ENCODE measurements at places on chromosomes 4 and X.

DNA sequence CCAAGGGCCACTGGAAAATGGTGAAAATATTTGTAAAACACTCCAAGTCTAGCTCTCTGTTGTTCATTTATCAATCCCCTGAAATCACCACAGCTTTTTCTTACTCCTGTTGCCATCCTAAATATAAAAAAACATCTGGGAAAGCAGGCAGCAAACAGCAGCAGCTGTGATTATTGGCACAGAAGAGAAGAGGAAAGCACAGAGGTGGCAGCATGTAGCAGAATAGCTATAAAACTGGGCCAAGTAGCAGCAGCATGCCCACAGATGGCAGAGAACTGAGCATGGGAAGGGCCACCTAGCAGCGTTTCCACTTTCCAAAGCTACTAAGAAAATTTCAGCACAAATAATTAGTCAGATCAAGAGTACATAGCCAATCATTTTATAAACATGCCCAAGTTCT is 307.2 kb downstream of the SLC7A11 start:
- no peak for DNase-seq

DNA sequence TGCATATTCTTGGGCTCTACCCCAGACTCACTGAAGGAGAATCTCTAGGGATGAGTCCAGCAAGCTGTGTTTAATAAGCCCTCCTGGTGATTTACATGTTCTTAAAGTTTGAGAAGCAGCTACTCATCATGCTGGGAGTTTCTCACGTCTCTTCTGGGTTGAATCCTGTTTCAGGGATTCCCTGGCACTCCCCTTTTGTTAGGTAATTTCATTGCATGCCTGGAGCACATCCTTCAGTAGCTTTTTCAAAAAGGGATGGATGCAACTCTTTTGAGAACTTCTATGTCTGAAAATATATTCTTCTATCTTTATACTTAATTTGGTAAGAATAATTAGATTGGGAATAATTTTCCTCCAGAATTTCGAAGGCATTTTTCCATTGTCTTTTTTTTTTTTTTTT is 4.4 kb downstream of the EVC start:
- no peak for DNase-seq

GRCh38 chrX:119417842-119418241 is 18.7 kb downstream of the SLC25A43 start:
- DNase-seq = no peak

DNA sequence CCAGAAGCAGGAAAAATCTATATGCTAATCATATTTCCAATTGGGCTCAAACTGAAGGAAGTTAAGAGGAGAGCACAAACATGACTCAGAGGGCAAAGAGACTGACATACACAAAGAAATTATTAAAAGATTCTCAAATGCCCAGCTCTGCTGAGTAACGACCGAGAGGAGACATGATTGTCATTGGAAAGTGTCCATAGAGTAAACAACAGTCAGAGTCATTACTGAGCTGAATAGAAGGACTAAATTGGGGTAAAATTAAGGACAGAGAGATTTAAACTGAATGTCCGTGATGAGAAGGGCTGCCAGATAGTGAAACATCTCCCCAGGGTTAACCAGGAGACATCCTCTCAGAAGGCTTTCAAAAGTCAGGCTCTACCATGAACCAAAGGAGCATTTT is 111.2 kb upstream of the GALNT7 start:
- no peak for DNase-seq

DNA sequence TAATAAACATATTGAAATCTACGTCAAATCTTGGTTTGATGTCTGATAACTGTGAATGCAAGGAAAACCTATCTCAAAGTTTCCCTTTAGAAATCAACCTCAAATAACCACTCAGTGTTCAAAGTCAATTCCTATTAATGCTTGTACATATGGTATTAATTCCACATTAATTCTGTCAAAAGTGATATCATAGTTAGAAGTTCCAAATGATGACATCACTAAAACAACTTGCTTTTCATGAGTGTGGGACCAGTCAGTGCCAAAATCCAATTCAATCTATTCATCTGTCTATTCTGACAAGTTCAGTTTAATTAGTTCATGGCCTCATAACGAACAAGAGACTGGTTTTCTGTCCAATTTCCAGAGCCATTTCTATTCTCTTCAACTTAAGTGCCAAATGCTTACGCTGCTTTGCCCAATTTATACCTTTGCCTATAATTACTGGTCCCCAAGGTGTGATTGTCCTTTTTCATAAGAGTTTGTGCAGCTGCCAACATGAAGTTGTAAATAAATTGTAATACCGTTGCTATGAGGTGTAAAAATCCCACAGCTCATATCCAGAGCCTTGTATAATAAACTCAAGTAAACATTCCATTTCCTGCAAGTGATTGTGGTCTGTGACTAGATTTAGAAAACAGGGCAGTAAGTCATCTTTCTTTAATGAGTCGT is 476.2 kb downstream of the RAB28 start:
- no peak for DNase-seq

DNA sequence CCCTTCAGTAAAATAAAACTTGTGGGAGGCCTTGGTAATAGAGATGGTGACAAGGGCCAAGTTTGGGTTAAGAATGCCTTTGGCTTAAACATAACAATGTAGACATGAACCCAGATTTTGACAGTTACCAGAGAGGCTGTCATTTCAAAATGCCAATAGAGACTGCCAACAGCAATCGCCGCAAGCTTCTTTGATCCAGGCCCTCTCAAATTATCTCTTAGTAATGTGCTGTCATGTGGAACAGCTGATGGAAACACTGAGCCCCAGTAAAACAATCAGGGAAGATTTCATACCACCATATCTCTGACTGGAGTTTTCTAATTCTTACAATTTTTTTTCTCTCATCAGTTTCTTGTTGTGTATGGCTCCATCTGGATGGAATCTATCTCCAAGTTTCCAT is 80.5 kb downstream of the ZNF330 start:
- DNase-seq = no peak

DNA sequence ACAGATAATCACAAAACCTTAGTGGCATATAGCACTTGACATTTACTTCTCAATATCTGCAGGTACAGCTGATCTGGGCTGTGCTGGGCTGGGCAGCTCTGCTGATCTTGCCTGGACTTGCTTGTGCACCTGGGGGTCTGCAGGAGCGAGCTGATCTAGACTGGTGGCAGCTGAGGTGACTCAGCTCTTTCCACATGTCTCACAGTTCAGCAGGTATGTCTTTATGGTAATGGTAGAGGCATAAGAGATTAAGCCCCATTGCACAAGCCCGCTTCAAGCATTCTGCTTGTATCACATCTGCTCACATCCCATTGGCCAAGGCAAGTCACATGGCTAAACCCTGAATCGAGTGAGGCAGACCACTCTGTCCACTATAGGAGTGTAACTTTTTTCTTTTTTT is 506.7 kb downstream of the BCOR start:
- DNase-seq = no peak

GRCh38 chrX:73850124-73851013 is 287.4 kb downstream of the CHIC1 start:
- no peak for DNase-seq

- no peak for DNase-seq
Observed at GRCh38 chrX:154313147-154313546, 17.6 kb downstream of the TKTL1 start.

DNA sequence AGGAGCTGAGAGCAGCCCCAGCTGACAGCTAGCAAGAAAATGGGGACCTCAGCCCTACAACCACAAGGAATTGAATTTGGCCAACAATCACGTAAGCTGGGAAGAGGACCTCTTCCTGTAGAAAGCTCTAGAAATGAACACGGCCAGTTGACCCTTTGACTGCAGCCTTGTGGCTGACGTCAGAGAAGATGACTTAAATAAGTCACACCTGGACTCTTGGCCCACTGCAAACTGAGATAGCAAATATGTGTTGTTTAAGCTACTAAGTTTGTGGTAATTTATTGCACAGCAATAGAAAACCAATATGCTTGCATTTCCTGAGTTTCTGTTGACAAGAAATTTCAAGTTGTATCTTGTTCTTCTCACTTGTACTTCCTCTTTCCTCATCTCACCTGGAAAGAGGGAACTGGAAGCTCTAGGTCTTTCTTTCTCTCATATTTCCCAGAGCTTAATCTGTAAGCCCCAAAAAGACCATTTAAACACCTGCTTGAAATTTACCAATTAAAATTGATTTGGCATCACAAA is 18.8 kb downstream of the PRKG2 start:
- no peak for DNase-seq

DNA sequence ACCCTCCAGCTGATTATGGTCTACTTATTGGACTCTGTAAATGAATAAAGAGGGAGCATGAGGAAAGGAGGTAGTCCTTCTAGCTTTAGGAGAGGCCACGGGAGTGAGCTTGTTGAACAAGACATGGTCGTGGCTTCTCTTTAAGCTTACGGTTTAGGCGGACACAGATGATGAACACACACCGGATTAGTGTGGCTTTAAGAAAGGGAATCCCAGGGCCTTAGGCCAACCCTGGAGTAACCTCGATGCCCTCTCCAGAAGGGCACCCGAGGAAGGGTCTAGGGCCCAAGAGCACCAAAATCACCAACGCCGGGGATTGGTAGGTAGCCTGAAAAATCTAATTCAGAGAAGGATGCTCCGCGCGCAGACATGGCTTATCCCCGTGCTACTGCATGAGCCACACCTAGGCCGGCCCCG is 39.4 kb downstream of the ERVMER34-1 start:
- no peak for DNase-seq

DNA sequence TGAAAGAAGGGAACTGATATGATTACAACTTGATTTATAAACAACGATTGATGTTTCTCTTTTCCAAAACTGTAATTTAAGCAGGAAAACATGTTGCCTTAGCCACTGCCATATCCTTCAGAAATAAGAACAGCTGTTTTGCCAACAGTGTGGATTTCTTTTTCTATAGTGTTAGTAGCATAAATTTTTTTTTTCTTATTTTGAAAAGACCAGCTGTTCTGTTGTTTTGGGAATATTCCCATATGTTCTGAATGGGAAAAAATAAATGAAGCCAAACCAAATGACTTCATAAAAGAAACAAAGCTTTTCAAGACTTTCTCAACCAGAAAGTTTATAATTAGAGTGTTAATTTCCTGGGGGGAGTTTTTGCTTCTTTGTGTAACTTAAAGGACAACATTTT is 83.9 kb upstream of the ARHGAP24 start:
- no peak for DNase-seq

DNA sequence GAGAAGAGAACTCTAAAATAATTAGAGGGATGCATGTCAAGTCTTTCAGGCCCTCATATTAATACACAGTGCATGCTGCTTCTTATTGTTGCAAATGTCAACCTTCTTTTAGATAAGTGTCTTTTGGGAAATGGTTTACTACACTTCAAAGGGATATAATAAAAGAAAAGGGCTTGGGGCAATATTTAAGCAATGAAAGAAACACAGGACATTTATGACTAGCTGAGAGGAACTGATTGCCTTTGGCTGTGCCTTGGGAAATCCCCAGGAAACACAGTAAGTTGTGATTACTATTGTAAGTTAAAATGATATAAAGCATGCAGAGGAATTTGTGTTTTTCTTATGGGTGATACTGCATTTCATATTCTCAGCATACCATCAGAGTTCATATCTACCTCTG is 1036.2 kb upstream of the GRID2 start:
- DNase-seq = no peak

- no peak for DNase-seq
Observed at GRCh38 chr4:108941904-108942430, 179.1 kb upstream of the ETNPPL start.

DNA sequence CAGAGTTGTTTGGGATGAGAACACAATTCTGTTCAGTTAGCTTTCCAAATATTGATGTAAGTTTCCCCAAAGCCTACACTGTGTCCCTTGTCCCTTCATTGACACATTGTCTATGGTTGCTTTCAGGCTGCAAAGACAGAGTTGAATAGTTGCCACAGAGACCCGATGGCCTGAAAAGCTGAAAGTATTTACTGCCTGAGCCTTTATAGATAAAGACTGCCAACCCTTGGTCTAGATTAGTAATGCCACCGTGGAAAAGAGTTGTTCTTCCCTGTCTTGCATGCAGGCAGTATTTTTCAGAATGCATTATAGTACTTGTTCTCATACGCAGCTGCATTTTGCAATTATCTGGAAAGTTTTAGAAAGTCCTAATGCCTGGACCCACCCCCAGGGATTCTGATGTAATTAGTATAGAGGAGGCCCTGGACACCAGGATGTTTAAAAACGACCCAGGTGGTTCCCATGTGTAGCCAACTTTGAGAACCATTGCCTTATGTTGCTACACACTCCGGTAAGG is 180.8 kb downstream of the FRMPD4 start:
- DNase-seq = no peak

- no peak for DNase-seq
Observed at GRCh38 chrX:96314985-96315384, 369.7 kb upstream of the DIAPH2 start.

DNA sequence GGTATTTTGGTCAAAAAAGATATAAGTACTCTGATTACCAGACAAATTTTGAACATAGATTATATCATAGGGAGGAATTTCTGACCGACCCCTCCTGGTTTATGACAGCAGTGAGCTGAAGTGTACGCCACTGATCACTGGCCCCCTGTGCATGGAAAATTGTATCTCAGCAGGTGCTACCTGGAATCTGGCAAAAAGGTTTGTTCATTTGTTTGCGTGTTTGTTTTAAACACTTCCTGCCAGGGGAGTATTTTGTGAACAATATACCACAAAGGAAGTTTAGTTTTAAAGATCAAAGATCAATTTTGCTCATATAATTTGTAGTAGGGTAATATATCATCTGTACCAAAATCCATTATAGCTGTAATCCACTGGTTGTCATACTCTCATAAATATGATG is 219.7 kb upstream of the TENM3 start:
- DNase-seq = no peak

DNA sequence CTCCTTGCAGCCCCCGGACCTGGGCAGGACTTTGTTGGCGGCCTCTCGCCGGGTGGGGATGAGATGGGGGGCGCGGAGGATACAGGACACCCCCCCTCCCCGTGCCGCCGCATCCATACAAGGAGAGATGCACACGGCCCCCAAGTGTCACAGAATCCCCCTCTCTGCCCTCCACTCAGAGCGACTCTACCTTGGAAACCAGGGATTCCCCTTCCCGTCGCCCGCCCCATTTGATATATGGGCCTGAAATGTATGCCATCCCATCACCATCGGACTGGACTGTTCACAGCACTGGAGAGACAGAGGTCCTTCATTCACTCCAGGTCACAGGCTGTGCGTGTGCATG is 426 bp downstream of the PORCN start:
- no peak for DNase-seq

DNA sequence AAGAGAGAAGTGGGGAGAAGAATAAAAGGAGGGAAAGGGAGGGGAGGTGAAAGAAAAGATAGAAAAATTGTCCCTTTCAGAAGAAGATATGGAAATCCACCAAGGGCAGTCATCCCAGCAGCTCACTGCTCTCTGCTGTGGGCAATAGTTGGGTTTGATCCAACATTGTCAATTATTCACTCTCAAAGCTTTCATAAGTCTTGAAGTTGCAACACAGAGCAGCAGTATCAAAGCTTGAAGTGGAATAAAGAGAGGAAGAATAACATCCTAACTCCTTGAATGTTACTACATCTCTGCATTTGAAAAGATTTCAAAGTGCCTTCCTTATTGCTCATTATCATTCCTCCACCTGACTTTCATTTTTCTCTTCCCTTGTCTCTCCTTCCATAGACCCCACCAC is 62.3 kb upstream of the HHIP start:
- no peak for DNase-seq

- no peak for DNase-seq
Observed at GRCh38 chrX:77446029-77446585, 1.1 kb upstream of the FGF16 start.

GRCh38 chr4:11589676-11590075 is 161.0 kb upstream of the HS3ST1 start:
- no peak for DNase-seq

- no peak for DNase-seq
Observed at GRCh38 chr4:71453531-71453930, 114.7 kb downstream of the SLC4A4 start.

GRCh38 chr4:173252024-173252935 is 81.9 kb downstream of the HMGB2 start:
- DNase-seq = no peak

Data from stimulated activated CD8-positive, alpha-beta memory T cell treated with anti-CD3 and anti-CD28 coated beads, Interleukin-7, amount 100 ng/mL, for 1 hour (primary cell).